ENCODE measurements at places on chromosomes 13 and 19. TPM values are rescaled to one million over a fixed set of nuclear protein-coding genes. Genes with fewer than 3 reads are reported as not detected.

Gene KIR2DL3
- not detected for total RNA-seq

Gene ACP7
- not detected for total RNA-seq

Gene NLRP11
- 1.4 TPM for total RNA-seq

Gene MAMSTR
- 0.37 TPM for total RNA-seq

Gene ZNF563
- 0.14 TPM for total RNA-seq

Gene RFX1
- total RNA-seq: 6.0 TPM

Gene ATP4B
- not detected for total RNA-seq

Gene CEACAM1
- total RNA-seq: 1.3 TPM

GRCh38 chr19:49188626-49189200 lies 31.1 kb downstream of the TRPM4 start:
- no peak for DNase-seq

- no peak for DNase-seq
Observed at GRCh38 chr13:51280379-51280940, 58.3 kb downstream of the FAM124A start.

DNA sequence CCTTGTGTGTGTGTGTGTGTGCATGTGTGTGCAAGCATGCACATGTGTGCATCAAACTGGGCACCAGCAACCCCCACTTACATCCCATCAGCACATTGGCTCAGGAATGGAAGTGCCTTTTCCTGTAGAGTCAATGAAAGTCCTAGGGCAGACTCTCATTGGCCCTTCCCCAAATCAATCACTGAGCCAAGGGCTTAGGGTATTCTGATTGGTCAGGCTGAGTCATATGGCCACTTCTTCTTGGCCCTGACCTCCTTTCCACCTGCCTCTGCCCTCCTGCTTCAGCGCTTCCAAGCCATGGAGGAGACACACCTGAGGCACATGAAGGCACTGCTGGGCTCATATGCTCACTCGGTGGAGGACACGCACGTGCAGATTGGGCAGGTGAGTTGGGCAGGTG lies 20.9 kb downstream of the FCHO1 start:
- no peak for DNase-seq

DNA sequence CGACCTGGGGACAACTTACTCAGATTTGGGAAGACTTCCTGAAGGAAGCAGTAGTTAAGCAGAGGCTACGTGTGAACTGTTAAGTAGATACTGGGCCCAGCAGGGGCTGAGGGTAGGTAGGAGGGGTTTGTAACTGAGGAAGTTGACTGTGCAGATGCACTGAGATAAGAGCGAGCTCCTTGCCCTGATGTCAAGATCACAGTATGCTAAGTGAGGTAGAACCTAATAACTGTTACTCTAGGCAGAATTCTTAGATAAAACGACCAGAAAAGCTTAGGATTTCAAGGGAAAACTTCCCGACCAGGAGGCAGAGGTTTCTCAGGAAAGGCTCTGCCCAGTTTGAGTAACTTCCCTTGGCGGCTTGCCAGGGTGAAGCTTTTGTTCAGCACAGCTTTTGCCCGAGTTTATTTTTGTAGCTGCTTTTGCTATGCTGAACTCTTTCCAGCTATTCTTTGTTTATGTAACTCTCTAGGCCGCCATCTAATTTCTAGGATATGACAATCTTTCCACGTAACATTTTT lies 632.1 kb downstream of the DIAPH3 start:
- DNase-seq: peak; percentile 30

DNA sequence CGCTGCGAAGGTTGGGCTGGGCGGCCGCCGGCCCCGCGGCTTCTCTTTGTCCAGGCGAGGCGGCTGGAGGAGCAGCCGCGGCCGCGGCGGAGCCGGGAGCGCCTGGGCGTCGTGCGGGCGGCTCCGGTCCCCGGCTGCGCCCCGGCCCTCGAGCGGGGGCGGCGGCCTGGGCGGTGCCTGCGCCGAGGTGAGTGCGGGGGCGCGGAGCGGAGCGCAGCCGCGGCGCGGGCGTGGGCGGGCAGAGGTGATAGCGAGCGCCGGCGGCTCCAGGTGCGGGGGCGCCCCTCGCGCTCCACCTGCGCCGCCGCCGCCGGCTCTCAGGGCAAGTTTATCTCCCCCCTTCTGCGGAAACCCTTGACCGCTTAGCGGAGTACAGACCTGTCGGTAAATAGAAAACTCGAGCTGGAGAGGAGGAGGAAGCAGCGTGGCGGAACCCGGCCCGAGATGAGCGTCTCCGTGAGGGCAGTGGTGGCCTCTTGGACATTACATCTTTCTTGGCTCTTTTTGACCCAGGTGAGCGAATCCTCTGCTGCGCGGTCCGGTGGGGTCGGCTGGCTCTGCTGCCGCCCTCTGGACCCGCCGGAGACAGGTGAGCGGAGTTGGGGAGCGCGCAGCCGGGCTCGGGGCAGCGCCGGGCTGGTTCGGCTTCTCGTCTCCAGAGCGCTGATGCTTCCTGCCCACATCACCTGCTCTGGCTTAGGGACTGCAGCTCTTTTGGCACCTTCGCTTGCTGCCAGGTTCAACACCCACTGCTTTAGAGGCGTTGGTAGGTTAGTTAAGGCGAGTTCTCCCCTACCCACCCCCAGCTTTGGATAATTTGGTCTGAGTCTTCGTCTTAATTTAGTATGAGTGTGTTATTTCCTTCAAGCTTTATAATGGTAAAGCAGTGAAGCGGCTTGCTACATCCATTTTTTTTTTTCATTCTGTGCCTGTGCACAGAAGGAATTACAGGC lies at the start of gene MTUS2:
TSS of gene MTUS2 (plus strand) at position 241 of the 953 bp plus-strand sequence.
- DNase-seq: peak; percentile 81

- DNase-seq: no peak
Observed at GRCh38 chr19:28170066-28170465, 1042.9 kb downstream of the UQCRFS1 start.

GRCh38 chr13:101647760-101648159 lies 195.3 kb downstream of the ITGBL1 start:
- no peak for DNase-seq

- DNase-seq: peak; percentile 74
Observed at GRCh38 chr19:42066075-42066754, 3.8 kb downstream of the GRIK5 start.

GRCh38 chr13:102100234-102100633 lies 301.6 kb downstream of the FGF14 start:
- peak; percentile 79 for DNase-seq

- peak; percentile 44 for DNase-seq
Observed at GRCh38 chr19:12996406-12997094, 1.3 kb downstream of the NFIX start.

DNA sequence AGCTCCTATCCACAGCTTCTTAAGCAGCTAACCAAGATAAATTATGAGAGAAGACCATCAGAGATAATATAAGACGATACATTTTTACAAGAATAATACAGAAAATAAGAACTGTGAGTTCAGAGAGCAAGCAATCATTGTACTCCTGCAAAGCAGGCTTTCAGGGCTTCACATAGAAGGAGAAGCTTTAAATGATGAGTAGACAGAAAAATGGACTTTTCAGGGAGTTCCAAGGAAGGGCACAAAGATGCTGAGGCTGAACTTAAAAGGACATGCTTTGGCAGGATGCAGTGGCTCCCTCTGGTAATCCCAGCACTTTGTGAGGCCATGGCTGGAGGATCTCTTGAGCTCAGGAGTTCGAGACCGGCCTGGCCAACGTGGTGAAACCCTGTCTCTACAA lies 159.5 kb downstream of the POU4F1 start:
- no peak for DNase-seq

GRCh38 chr19:8826371-8826770 lies 5.7 kb downstream of the ZNF558 start:
- no peak for DNase-seq

DNA sequence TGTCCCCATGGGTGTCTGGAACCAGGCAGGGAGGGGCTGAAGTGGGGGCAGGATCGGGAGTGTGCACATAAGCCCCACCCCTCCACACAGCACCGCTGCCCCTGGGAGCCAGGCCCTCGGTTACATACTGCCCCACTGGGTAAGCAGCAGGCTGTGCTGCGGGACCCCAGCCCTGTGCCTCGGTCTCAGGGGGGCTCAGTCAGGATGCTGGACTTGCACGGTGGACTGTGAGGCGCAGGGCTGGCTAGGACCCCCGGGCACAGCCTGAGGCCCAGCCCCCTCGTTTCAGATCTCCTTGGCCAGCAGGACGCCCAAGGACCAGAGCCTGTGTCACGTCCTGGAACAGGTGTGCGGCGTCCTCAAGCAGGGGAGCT lies 16.3 kb downstream of the MPND start:
- no peak for DNase-seq

DNA sequence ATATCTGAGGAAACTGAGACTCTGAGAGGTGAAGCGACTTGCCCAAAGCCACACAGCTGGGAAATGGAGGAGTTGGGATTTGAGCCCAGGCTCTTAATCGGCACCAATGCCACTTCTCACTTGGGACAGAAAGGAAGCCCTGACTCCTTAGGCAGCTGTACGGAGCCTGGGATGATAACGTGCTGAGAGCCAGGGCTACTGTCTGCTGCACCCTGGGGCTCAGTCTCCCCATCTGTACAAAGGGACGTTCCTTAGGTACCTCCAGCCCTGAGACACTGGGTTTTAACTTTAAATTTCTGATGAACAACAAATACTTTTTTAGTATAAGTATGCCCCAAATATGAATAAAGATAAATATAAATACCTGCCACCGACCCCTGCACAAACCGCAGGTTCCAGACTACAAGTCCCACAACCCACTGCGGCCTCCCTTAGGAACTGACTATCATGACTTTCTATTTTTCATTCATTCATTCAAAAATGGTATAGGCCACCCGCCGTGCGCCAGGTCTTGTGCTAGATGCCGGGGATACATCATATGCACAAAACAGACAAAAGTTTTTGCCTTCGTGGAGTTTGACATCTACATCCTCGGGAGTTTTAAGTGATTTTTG lies 776 bp upstream of the NCLN start:
- DNase-seq: peak; percentile 11

GRCh38 chr13:30406779-30407416 lies 15.4 kb upstream of the UBE2L5 start:
- DNase-seq: no peak

- no peak for DNase-seq
Observed at GRCh38 chr19:48623556-48624066, 4.3 kb downstream of the SPHK2 start.

- no peak for DNase-seq
Observed at GRCh38 chr19:18344582-18344950, 4.2 kb downstream of the PGPEP1 start.
